ENCODE measurements at places on chromosomes 12 and 14.

GRCh38 chr14:72647782-72648181 lies 246.1 kb downstream of the DPF3 start:
- DNase-seq: no peak

- no peak for DNase-seq
These were observed 5.5 kb upstream of the SLC7A7 start for GRCh38 chr14:22820731-22821130.

- DNase-seq: no peak
These were observed 4.5 kb downstream of the GRIN2B start for GRCh38 chr12:13976880-13977279.

GRCh38 chr12:33223956-33224355 lies 215.7 kb downstream of the SYT10 start:
- no peak for DNase-seq

- no peak for DNase-seq
These were observed 315.1 kb upstream of the PRKD1 start for GRCh38 chr14:30242744-30243143.

GRCh38 chr12:48947727-48948126 lies 9.6 kb downstream of the ARF3 start:
- no peak for DNase-seq

DNA sequence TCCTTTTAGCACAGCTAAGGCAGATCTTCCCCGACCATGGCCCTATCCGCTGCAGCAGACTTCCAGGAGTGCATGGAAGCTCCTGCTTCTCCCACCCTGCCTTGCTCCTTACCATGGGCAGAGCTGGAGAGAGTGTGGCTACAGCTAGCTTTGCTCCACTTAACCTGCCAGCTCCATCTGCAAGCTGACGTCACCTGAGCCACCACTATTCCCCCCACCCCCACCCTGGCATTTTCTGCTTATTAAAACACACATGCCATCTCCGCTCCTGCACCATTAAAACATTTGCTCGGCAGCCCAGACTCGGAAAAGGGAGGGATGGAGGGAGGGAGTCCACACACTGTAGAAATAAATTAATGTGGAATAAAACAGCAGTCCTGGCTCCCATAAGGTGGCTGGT lies 67.8 kb downstream of the TUNAR start:
- no peak for DNase-seq

DNA sequence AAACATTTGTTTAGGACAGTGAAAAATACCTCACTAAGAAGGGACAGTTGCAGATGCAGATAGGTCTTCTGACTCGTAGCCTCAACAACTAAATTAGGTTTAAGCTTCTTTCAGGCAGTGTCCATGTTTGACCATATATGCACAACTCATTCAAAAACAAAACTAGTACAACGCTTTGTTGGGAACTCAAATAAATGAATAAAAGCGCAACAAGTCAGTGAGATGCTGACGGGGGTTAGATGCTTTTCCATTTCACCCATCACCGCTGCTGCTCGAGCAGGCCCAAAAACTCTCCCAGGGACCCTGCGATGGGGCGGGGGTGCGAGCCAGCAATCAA lies 633 bp downstream of the RPAP3 start:
- DNase-seq: no peak

DNA sequence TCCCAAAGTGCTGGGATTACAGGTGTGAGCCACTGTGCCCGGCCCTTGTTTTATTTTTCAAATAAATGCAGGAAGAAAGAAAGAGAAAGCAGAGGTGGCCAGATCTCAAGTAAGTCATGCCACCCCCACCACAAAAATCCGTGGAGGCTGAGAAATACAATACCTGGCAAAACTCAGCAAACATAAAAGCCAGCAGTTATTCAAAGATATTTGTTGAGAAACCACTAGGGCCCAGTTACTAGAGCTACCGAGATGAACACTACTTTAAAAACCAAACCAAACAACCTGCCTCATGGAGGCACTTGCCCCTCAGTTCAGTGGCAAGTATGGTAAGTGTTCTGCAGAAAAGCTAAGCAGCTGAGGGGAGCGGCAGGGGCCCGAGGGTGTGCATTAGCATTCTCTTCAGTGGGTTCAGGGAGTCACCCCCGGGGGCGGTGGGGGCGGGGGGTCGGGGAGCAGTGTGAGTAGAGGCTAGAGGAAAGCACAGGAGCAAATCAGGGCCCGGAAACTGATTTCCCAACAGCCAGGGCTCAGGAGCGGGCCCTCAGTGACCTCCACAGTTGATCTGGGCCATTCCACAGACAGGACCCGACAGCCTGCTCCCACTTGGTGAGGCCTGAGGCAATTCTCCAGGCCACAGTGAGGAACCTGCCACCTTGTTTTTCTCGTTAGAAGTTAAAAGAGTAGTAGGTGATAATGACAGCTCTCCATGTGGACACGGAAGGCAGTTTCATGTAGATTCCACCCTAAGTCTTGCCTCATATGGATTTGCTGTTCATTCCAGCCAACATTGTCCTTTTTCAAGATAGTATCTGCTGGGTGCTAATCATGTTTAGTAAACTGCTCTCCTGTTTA lies 8.6 kb downstream of the EVL start:
- DNase-seq: peak; percentile 47

- DNase-seq: no peak
These were observed 50.5 kb downstream of the ADIPOR2 start for GRCh38 chr12:1741154-1741949.

GRCh38 chr12:70121562-70121961 lies 121.7 kb upstream of the CNOT2 start:
- no peak for DNase-seq

- DNase-seq: no peak
These were observed 2.9 kb upstream of the KLHL42 start for GRCh38 chr12:27777141-27777540.

- DNase-seq: no peak
These were observed 50.0 kb downstream of the PITPNM2 start for GRCh38 chr12:123100882-123101281.

- DNase-seq: no peak
These were observed 16.7 kb upstream of the LYZ start for GRCh38 chr12:69331519-69331908.

GRCh38 chr12:53044052-53044581 lies 5.7 kb upstream of the TNS2 start:
- DNase-seq: no peak

GRCh38 chr12:27277846-27278260 lies 33.8 kb downstream of the STK38L start:
- DNase-seq: no peak

DNA sequence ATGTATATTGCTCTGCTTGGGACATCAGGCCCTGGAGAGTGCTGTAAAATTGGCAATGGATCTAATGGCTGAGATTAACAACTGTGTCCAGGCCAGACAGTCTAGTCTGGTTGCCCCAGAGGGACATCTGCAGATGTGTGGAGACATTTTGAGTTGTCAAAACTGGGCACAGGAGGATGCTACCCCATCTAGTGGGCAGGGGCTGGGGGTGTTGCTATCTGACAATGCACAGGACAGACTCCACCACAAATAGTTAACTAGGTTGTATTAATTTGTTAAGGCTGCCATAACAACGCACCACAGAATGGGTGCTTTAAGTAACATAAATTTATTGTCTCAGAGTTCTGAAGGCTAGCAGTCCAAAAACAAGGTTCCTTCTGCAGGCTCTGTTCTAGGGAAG lies 302.5 kb upstream of the AMIGO2 start:
- DNase-seq: no peak

GRCh38 chr12:10636124-10636523 lies 22.7 kb upstream of the MAGOHB start:
- no peak for DNase-seq

DNA sequence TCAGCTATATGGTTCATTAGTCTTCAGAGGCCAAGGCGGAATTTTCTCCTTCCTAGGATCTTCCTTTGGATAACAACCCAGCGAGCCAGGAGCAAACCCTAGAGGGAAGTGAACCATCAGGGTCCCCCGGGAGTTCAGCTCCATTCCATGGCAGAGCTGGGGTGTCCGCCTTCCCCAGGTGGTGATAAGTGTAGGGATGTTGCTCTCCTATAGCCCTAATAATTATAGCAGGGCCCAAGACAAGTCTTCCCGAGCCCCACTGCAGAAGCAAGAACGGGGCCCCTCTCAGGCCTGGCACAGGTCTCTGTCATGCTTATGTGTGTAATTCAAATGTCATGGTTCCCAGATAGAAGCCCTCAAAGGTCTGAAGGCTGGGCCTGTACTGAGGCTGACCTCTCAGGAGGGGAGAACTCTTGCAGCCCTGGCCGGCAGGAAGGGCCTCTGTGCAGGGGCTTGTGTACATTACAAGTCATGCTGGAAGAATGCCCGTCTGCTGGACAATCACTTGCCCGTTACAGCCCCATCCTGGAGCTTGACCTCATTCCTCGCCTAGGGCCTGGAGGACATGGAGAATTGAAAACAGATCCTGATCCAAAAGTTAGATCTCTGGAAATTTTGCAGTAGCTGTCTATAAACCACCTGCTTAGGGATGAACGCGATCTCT lies 17.3 kb downstream of the LRTM2 start:
- no peak for DNase-seq

DNA sequence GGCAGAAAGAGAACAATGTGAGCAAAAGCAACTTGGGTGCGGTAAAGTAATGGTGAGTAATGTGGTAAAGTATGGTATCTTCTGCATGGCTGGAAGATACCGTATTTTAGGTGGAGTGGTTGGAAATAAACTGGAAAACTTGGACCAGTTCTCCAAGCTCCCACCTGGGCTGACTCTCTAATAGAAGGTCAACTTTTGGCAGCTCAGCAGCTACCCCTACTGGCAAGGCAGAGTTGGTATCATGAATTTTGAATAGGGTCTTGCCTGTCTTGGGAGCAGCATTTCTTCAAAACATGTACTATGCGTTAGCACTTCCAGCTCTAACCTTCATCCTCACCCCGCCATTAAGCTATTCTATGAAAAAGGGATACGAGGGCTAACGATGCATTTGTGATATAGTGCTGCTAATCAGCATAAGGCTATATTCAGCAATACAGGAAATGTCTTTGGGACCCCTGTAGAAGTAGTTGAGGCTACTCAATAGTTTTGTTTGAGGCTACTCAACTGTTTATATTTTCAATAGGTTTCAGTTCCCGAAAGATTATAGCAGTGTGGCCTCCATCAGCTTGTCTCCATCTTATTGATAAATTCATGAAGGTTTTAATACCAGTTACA lies 276.3 kb upstream of the FAR2 start:
- peak; percentile 7 for DNase-seq

DNA sequence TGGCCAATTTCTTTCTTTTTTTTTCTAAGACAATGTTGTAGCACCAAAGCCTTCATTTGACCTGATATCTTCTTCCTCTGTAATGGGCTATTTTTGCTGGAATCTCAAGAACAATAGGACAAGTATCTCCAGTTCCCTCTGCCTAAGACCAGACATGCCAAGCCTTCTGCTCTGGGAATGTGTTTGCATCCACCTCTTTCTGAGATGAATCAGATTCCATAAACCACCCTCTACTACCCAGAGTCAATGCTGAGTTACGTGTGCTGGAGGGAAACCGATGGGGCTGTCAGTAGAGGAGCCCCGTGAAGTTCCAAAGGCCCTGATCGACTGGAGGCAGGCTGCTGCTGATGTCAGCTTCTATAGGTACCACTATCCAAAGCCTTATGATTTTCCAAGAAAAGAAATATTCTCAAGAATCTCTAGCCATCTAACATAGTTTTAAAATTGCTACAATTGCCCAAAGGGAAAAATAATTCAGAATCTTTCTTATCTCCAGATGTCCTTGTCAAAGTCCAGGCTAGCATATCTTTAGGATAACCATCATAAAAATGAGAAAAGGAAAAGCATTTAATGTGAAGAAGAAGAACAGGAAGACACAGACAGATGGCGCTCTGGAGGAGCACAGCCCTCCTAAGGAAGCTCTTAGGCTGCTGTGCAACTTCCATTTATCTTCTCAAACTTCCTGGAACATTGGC lies 101.9 kb downstream of the SLC8A3 start:
- no peak for DNase-seq

DNA sequence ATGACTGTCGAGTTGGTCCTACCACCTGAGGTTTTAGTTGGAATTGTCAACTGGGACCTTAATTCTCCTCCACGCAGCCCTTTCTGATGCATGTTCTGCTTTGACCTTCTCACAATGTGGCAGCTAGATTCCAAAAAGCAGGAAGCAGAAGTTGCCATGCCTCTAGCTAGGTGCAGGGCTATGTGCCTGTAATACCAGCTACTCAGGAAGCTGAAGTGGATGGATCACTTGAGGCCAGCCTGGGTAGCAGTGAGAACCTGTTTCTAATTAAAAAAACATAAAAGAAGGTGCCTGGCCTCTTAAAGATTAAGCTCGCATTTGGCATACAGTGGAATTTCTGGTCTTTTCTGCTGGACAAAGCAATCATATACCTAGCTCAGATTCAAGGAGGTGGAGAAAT lies 77.1 kb downstream of the FGD4 start:
- no peak for DNase-seq

DNA sequence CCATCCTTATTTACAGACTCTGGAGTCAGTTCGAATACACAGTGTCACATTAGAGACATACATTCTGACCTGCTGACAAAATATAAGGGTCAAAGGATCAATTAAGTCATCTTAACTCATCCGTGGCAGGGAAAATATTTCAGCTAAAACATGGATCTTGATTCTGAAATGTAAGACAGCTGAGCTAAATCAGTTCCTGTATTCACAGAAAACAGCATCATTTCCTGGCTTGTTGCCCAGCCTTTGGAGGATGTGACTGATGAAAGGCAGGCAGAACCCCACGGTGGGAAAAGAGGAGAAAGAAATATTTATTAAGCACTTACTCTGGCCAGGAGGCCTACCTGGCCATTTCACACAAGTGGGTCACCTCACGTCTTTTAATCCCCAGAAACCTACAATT lies 101.9 kb downstream of the GAS2L3 start:
- DNase-seq: no peak

GRCh38 chr12:114481200-114481535 lies 75.2 kb upstream of the TBX5 start:
- DNase-seq: no peak

- no peak for DNase-seq
These were observed 102.7 kb downstream of the BTG1 start for GRCh38 chr12:92042791-92043531.

DNA sequence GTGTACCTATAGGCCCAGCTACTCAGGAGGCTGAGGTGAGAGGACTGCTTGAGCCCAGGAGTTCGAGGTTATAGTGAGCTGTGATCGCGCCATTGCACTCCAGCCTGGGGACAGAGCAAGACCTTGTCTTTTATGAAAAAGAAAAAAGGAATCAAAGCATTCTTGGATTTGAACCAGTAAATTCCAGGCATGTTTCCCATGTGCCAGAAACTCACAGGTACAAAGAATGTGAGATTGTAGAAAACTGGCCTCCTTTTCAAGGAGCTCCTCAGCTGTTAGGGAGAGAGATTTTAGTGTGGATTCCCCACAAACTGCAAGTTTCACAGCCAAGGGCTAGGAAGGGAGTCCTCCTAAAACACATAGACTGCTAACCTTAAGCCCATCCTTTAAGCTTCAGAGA lies 95.0 kb downstream of the FOXN4 start:
- DNase-seq: no peak

DNA sequence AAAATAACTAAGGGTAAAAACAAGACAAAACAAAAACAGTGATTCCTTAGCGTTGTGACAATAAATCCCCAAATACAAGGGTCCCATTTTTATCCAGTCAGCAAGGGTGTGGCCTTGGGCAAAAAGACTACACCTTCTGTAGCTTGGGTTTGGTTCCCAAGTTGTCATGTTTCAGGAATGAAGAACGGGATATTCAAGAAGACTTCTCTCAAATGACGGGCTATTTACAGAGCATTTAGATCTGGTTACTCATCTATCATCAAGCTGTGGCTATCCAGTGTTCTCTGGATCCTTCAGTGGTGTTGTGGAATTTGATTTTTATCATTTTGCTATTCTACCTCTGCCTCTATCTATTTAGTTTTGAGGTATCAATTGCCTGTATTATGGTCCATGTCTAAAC lies 219.7 kb downstream of the SLC25A21 start:
- DNase-seq: no peak

- DNase-seq: no peak
These were observed 91.8 kb upstream of the BCL11B start for GRCh38 chr14:99363616-99364290.

All from CD4-positive, alpha-beta T cell treated with Interleukin-15 for 4 hours (primary cell).